ENCODE measurements at places on chromosomes 11 and 22. TPM values are rescaled to one million over a fixed set of nuclear protein-coding genes. Genes with fewer than 3 reads are reported as not detected.

GANAB gene
- 203 TPM for total RNA-seq

MUC6 gene
- not detected for total RNA-seq

SC5D gene
- total RNA-seq: 44.2 TPM

ARFGAP2 gene
- 105 TPM for total RNA-seq

Measured in bronchus fibroblast of lung (primary cell).